HEK293T (cell line): ENCODE measurements at places on chromosomes 12 and 14.

DNA sequence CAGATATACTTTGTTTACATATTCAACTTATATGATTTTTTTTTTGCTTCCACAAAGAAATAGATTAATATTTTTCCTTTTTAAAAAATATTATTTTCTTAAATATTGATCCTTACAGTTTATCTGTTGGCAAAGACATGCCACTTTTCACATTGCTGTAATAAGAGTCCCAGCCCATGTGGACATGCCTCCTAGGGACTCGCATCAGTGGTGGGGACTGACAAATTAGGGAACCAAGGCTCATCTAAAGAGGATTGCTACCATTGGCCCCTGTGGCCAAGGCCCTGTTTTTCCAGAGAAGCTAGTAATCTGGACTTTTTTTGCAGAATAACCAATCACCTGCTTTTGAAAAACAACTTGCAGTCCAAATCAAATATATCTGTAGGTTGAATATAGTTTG, 27.8 kb upstream of the BMAL2 start:
- DNase-seq = no peak

- DNase-seq = no peak
Observed at GRCh38 chr12:2366711-2367110, 313.9 kb downstream of the CACNA1C start.

GRCh38 chr12:118424884-118425283, 48.5 kb downstream of the SUDS3 start:
- no peak for DNase-seq

- DNase-seq = no peak
Observed at GRCh38 chr12:120698665-120699064, 11.6 kb upstream of the UNC119B start.

- DNase-seq = peak; percentile 53
Observed at GRCh38 chr12:130286041-130286440, 51.6 kb upstream of the PIWIL1 start.

DNA sequence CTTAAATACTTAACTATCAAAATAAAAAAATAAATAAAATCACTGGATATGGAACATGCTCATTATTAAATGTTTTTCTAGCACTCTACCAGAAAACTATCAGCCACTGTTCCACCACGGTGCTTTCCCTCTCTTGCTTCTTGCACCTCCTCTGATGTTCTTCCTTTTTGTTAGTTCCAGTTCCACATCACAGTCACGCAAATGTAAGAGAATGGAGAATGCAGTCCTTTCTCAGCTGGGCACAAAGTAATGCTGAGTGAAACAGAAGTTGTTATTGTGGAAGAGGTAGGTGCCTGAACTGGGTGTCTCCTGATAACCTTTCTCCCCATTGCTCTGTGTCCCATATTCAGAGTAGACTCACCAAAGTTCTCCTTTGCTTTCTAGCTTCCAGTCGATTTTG, 1116.9 kb upstream of the TMEM132C start:
- DNase-seq = no peak

GRCh38 chr14:99980299-99980698, 84.9 kb upstream of the EVL start:
- DNase-seq = no peak

GRCh38 chr14:105460116-105460515, 14.5 kb upstream of the CRIP2 start:
- no peak for DNase-seq

- DNase-seq = no peak
Observed at GRCh38 chr14:64200170-64200569, 94.0 kb downstream of the ESR2 start.

GRCh38 chr12:34405286-34406227, 383.3 kb downstream of the ALG10 start:
- peak; percentile 0 for DNase-seq
